Breast epithelium (tissue), 4 donors: ENCODE measurements at places on chromosomes 5 and 9. TPM values are rescaled to one million over a fixed set of nuclear protein-coding genes. Genes with fewer than 3 reads are reported as not detected.

DNA sequence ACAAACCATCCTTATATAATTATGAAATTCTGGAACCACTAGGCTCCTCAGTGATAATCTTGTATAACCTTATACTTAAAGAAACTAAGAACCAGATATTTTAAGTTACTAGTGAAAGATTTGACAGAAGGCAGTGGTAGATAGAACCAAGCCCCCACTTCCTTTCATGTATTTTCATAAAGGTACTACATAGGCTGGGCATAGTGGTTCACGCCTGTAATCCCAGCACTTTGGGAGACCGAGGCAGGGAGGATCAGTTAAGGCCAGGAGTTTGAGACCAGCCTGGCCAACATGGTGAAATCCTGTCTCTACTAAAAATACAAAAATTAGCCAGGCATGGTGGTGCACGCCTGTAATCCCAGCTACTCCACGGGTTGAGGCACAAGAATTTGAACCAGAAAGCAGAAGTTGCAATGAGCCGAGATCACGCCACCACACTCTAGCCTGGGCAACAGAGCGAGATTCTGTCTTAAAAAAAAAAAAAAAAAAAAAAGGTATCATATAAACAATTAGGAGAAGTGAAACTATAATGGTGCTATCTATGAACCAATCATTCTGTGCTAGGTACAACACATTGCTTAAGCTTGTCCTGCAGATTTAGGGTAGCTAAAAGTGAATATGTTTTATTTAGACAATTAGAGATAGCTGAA, 27.9 kb upstream of the DTWD2 start:
- DNase-seq = no peak

DNA sequence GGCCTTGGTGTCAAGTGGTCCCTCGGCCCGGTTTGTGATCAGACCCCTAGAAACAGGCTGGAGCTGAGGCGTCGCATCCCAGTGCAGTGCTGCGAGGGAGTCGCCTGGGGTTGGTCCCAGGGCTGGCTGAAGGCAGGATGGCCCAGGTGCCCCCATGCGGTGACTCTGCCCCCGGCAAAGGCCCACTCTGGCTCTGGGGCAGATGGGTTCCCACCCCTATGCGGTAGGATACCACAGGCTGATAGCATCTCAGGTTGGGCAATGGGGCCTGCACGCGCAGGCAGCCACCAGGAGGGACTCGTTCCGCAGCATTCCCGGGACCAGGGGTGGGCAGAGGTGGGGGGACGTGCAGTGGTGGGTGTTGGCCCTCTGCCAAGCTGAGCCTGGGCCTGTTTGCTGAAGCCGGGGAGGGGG, 86.0 kb downstream of the RXRA start:
- DNase-seq = no peak

The TMEM232 gene
- total RNA-seq = 2.0 TPM

DNA sequence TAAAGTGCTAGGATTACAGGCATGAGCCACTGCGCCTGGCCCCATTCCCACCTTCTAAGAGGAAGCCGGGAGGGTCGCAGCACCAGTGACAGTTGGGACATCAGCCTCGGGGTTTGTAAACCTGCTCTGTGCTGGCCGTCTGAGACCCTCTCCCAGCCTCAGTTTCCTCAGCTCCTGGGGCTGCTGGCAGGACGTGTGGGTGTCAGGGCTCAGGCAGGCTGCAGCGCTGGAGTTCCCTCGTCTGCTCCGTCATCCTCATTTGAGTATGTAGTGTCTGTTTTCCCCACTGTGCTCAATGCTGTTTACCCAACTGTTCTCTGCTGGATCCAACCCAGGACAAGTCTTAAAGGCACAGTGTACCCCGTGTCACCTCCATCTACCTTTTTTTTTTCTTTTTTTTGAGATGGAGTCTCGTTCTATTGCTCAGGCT, 2.0 kb upstream of the NINJ1 start:
- no peak for DNase-seq

GRCh38 chr5:65334077-65334476, 147.6 kb downstream of the ADAMTS6 start:
- no peak for DNase-seq

GRCh38 chr9:114100536-114100935, 1.4 kb upstream of the KIF12 start:
- no peak for DNase-seq

The AQP3 gene
- 45.1 TPM for total RNA-seq

GRCh38 chr5:63398346-63398745, 563.9 kb downstream of the HTR1A start:
- no peak for DNase-seq

- DNase-seq = no peak
Observed at GRCh38 chr5:109388407-109388806, 21.4 kb downstream of the PJA2 start.
